ENCODE measurements at places on chromosomes 5 and 9.

DNA sequence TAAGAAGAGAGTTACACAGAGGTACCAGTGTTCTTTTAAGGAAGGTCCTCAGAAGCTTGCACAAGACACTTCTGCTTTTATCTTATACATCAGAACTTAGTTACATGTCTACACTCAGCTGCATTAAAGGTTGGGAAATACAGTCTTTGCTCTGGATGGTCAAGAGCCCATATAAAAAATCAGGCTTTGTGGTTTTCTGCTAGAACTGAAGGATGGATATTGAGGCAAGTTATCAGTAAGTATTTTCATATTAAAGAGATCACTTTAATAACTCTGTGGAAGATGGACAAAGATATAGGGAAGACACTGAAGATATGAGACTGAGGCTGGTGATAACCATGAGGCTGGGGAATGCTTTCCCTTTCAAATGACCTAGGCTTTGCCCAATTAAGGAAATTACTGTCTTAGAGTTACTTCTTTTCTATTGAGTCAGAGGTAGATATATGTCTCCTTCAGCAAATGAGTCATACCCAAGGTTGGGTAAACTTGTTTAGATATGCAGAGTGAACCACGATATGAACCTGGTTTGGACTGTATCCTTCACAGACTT, 87.0 kb upstream of the TNC start:
- DNase-seq = peak; percentile 69

- no peak for DNase-seq
Observed at GRCh38 chr5:66558560-66558959, 37.6 kb upstream of the MAST4 start.

DNA sequence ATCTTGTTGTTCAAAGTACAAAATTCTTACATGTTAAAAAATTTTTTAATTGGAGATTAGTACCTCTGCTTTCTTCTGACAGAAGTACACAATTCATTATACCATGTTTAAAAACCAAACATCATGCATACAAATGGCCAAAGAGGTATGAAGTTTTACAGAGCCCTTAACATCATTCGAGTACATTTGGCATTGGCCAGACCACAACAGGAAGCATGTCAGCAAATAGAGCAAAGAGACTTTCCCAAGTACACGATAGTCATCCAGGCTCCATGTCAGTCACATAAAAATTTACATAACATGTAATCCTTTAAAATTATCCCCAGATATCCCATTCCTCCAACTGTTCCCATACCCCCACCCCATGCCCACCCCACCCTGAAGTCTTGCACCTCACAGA, 22.5 kb downstream of the HMGCS1 start:
- DNase-seq = no peak

DNA sequence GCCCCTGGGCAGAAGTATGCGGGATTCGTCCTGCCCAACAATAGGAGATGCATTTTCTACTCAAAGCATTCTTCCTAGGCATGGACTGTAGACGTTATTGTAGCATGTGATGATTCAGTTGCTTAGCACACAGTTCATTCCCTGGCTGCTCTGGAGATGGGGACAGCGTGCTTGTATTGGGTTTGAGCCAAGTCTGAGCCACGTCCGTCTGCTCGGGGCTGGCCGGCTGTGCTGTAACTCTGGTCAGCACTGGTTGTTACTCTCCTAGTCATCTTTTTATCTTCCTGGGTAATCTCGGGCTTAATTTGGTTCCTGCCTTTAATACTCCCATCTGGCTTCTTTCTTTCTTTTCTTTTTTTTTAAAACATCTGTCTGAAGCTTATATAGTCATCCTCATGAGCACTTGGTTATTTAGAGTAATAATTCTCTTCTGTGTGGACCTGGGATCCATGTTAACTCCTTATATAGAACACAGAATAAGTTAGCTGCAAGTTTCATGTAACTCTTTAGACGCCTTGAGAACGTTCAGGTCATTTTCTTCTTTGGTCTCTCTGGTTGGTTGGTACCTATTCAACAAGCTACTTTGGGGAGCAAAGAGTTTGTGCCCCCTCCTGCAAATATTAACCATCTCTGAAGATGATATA, 118.8 kb upstream of the RPS23 start:
- DNase-seq = peak; percentile 93

- DNase-seq = no peak
Observed at GRCh38 chr9:136742591-136743391, at the start of gene LCN10. Gene LCN10, minus strand, starts transcription at chr9:136742940. Its CDS starts 37 bp downstream, at chr9:136742903.

All from AG08395 (cell line).